Left renal pelvis (tissue), 4 donors: ENCODE measurements at places on chromosomes 4 and X. TPM values are rescaled to one million over a fixed set of nuclear protein-coding genes. Genes with fewer than 3 reads are reported as not detected.

Gene BMPR1B
- 33.7 TPM for polyA plus RNA-seq

Gene VSIG1
- polyA plus RNA-seq = 0.50 TPM

Gene REPS2
- polyA plus RNA-seq = 11.7 TPM

Gene RTL5
- polyA plus RNA-seq = 23.0 TPM

Gene CFAP47
- 0.56 TPM for polyA plus RNA-seq

Gene CRLF2
- polyA plus RNA-seq = not detected

Gene CYTL1
- polyA plus RNA-seq = 9.0 TPM

Gene PPEF2
- 0.06 TPM for polyA plus RNA-seq

Gene TLR6
- 1.8 TPM for polyA plus RNA-seq

Gene SPACA5B
- polyA plus RNA-seq = not detected

Gene TCEAL6
- 0.12 TPM for polyA plus RNA-seq

Gene USP9X
- polyA plus RNA-seq = 74.9 TPM

Gene POLA1
- polyA plus RNA-seq = 19.9 TPM

Gene RAB9A
- 25.8 TPM for polyA plus RNA-seq

GRCh38 chr4:107552306-107552705 is 167.7 kb downstream of the PAPSS1 start:
- DNase-seq = no peak

DNA sequence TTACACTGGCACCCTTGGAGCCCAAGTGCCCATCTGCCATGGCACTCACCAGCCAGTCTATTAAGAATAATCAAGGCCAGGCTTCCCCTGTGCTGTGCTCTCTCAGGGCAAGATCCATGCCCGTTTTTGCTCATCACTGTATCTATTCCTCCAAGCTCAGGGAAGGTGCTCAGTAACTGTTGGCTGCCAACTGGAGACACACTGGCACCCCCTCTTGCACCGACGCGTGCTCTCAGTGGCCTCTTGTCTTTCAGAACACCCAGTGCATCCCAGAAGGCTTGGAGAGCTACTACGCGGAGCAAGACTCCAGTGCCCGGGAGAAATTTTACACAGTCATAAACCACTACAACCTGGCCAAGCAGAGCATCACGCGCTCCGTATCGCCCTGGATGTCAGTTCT is 30.1 kb downstream of the NSG1 start:
- no peak for DNase-seq

DNA sequence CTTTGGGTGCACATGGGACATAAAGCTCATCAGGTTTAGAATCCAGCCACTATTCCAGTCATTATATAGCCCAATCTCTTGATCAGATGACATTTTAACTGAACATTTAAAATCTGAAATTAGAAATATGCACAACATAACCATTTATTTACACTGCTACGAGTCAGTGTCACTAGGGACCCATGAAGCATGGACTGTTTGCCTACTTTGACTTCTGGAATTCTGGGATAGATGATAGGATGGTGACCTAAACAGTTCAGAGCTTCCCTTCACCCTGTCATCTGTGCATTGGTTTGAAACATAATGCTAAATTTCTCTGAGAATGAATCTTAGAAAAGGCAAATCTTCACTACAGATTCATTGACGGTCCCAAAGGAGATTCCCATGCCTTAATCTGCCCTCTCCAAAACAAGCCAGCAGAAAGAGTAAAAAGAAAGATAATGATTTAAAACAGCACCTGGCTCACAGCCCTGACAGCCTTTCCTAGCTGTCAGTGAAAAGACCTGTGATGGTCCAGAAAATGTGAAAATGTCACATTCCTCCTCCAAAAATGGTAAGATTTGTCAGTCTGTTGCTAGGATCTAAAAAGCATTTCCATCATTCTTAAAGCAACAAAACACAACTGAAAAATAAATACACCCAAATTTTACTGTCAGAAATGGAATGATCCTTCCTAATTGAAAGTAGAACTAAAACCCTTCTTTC is 18.9 kb upstream of the HERC3 start:
- no peak for DNase-seq

GRCh38 chr4:131531087-131531486 is 1618.0 kb upstream of the PCDH10 start:
- DNase-seq = no peak

GRCh38 chr4:116328261-116328860 is 757.0 kb downstream of the TRAM1L1 start:
- DNase-seq = no peak

GRCh38 chr4:86452422-86452891 is 92.6 kb upstream of the MAPK10 start:
- peak; percentile 38 for DNase-seq

DNA sequence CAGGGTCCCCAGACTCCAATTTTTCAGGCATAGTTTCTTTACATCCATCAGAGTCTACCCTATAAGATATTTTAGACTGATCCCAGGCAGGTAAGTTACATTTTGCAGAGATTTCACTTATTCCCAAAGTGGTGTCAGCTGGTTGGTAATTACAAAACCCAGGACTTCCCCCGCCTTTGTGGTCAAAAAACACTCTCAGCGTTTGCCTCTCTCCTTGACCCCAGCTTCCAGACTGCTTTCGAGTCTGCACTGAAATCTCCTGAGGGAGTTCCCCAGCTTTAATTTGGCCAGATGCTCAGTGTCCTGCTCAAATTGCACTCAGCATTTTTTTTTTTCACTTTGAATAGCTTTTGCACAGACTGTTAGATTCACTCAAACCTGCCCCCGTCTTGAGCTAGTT is 11.2 kb upstream of the AMOT start:
- no peak for DNase-seq

DNA sequence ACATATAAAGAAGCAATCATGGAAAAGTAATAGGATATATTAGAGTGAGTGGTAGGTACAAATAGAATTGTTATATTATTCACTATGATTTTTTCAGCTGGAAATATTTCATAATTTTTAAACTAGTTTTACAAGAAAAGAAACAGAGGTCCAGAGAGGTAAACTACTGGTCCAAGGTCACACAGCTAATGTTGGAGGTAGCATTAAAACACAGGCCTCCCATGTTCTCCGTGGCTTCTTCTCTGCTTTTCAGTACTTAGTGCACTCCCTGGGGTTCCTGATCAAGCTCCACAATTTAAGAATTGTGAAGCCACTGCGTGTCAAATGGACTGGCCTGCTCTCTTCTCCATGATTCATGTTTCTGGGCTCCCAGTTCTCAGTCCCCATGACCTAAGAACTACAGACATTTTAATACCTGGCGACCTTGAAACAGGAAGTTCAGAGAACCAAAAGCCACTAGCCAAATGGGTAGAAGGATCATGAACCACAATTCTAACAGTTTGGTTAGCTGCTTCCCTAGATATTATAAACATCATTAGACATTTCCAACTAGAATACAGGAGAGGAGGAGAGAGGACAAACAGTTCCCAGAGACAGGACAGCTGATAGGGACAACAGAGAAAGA is 172.0 kb upstream of the KLF3 start:
- no peak for DNase-seq

- no peak for DNase-seq
Measured at GRCh38 chrX:22527302-22527701, 254.6 kb downstream of the CBLL2 start.

GRCh38 chrX:97672608-97673007 is 788.9 kb downstream of the RPA4 start:
- no peak for DNase-seq

DNA sequence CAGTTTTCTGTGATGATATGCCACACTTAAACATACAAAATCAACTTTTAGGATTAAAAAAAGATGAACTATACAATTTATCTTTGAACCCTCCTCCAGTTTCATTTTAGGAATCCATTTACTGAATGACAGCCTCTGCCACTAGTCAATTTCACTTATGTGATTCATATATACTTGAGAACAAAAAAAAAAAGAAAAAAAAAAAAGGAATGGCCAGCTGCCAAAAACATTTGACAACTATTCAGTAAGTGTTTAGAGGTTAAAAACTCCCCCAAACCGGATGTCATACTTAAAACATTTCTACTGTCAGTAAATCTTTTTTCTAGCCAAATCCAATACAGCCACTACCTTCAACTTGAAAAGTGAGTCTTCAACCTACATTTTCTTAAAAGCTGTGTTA is 266.7 kb upstream of the MAGEB2 start:
- DNase-seq = no peak

DNA sequence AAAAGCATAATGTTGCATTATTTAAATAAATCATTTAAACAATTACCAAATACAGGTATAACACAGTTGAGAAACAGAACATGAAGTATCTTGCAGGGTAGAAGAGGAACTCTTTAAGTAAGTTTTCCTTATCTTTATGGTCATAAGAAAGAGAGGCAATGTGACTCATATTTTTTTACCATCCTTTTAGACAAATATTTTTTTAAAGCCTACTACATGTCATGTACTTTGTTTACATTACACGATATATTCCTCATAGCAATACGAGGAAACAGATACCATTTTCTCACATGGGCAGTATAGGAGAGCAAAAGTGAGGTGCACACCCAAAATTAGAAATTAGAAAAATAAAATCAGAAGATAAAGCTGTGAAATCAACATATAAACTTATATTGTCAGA is 49.3 kb upstream of the EPHA5 start:
- no peak for DNase-seq

DNA sequence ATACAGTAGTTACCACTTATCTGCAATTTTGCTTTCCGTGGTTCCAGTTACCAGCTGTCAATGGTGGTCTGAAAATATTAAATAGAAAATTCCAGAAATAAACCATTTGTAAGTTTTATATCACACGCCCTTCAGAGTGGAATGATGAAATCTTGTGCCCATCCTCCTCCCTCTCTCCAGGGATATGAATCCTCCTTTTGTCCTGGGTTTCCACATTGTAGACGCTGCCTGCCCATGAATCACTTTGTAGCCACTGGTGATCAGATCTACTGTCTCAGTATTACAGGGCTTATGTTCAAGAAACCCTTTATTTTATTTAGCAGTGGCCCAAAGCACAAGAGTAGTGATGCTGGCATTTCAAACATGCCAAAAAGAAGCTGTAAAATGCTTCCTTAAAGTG is 198.6 kb downstream of the KCNIP4 start:
- DNase-seq = no peak

DNA sequence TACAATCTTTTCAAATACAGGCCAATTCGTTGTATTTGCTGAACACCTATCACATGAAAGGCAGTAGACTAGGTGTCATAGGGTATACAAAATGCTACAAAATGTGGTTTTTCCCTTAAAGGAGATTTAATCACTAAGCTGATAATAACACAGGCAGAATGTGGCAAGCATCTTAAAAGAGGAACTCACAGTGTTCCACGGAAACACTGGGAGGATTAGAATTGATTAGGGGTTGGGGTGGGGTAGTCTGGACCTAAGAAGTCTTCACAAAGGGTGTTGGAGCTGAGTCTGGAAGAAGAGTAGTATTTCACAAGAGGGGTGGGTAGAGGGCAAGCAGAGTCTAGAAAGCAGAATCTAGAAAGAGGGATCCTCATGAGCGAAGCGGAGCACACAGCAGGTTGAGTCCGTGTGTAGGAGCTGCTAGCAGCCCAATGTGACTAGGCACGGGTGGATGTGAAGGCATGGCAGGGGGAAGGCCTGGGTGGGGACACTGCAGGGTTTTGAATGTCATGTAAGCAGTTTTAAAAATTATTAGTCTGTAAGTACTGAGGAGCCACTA is 123.6 kb downstream of the MGST2 start:
- DNase-seq = no peak

DNA sequence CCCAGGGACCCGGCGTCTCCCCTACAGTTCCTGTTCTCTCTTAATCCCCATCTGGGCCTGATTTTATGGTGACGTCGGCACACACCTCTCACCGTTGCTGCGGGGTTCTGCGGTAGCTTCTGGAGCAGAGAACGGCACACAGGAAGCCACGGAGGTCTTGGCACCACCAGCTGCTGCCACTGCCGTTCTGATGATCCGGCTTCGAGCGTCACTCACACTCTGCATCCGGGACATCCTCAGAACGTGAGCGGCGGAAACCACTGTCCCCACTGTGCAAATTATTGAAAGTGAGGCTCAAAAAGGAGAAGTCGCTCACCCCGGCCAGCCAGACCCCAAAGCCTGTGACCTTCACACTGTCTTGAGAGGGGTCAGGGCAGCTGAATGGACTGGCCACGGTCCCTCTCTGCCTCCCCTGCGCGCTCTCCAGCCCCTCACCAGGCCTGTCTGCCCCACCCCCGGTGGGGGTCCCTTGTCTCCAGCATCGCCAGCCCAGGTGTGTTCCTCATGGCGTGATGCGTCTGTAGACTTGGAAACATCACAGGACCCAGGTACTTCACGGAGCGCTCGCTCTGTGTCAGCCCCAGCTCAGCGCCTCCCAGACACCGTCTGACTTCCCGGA is 201.1 kb downstream of the AFAP1 start:
- DNase-seq = no peak

DNA sequence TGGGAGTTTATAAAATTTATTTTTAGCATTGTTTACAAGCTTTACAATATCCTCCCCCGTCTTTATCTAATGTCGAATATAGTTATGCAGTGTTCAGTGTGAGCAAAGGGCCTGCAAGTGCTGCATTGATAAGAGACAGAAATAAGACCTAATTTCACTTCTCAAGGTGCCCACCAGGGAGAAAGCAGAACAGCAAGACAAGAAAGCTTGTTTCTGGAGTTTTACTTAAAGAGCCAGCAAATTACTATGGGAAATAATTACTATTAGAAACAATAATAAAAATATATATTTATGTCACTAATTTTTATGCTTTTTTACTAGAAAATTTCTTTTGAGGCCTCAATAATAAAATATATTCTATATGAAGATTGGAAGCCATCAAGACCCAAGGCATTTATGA is 2677.7 kb downstream of the ARAP2 start:
- DNase-seq = no peak

GRCh38 chrX:39670281-39670680 is 427.5 kb downstream of the BCOR start:
- DNase-seq = no peak

GRCh38 chr4:89101256-89102161 is 9.8 kb upstream of the TIGD2 start:
- no peak for DNase-seq

GRCh38 chrX:132532097-132532496 is 43.3 kb upstream of the MBNL3 start:
- DNase-seq = no peak

- no peak for DNase-seq
Measured at GRCh38 chr4:7829652-7830580, 109.7 kb downstream of the AFAP1 start.

DNA sequence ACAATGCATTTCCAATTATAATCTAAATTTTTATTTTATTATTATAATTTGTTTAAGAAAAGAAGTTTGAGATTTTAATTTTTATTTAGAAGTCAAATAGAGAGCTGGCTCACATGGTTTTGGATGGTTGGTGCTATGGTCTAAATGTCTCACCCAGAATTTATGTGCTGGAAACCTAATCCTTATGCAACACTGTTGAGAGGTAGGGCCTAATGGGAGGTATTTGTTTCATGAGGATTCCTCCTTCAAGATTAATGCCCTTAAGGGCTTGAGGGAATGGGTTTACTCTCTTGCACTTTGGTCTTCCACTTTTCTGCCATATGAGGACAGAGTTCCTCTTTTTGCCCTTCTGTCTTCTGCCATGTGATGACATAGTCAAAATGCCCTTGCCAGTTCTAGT is 960.5 kb upstream of the IGFBP7 start:
- DNase-seq = peak; percentile 35
